Activated CD4-positive, alpha-beta T cell treated with anti-CD3 and anti-CD28 coated beads, Interleukin-2, Interleukin-6, amounts not matched to agents 100 ng/mL and 50 ng/mL, durations not matched to agents 16 hours and 8 hours (primary cell): ENCODE measurements at places on chromosomes 3 and 15.

GRCh38 chr15:56794553-56795329 is 61.4 kb upstream of the ZNF280D start:
- no peak for DNase-seq

DNA sequence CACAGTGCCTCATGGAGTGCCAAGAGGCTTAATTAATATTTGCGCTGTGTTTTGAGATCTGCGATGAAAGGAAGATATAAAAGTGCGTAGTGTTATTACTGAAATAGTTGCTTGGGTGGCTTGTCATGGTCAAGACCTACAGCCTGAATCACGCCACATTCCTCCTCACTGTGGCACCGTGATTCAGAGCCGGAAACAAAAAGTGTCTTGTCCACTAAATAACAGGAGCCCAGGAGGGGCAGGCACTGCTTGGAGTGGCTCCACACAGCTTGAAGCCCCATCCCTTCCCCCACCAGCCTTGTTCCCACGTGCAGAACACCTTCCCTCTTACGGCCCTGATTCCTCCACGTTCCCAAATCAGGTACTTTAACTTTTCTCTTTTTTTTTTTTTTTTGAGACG is 1.2 kb upstream of the LRRC15 start:
- DNase-seq, result no peak

- no peak for DNase-seq
Observed at GRCh38 chr3:128317698-128318231, 148.9 kb downstream of the DNAJB8 start.

DNA sequence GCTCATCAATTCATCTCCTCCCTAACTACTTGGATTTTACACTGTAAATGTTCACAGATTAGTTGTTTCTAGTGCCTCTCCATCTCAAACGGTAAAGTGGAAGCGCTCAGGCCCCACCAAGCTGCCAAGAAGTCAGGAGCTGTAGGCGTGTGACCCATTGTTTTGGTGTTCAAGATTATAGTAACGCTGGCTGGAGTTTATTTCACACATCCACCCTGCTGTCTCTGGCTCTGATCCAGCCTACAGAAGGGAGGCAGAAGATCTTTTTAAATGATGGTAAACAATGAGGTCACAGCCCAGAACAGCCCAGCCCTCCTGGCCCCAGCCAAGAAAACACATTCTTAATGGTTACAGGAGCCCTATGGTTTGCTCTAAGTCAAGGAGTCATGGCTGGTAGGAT is 25.7 kb upstream of the GALNT15 start:
- DNase-seq, result no peak

GRCh38 chr3:54305409-54306099 is 183.2 kb downstream of the CACNA2D3 start:
- DNase-seq, result no peak

DNA sequence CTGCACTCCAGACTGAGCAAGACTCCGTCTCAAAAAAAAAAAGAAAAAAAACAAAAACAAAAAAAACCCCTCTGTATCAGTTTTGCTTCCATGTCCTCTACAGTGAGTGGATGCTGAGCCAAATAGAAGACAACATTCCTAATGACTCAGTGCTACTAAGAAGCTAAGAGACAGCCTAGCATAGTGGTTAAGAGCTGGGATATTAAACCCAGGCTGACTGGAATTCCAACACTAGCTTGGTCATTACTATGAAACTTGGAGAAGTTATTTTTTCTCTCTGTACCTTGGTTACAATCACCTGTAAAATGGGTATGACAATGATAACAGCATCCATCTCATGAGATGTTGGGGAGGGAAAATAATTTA is 60.9 kb upstream of the PYGO1 start:
- DNase-seq, result no peak

DNA sequence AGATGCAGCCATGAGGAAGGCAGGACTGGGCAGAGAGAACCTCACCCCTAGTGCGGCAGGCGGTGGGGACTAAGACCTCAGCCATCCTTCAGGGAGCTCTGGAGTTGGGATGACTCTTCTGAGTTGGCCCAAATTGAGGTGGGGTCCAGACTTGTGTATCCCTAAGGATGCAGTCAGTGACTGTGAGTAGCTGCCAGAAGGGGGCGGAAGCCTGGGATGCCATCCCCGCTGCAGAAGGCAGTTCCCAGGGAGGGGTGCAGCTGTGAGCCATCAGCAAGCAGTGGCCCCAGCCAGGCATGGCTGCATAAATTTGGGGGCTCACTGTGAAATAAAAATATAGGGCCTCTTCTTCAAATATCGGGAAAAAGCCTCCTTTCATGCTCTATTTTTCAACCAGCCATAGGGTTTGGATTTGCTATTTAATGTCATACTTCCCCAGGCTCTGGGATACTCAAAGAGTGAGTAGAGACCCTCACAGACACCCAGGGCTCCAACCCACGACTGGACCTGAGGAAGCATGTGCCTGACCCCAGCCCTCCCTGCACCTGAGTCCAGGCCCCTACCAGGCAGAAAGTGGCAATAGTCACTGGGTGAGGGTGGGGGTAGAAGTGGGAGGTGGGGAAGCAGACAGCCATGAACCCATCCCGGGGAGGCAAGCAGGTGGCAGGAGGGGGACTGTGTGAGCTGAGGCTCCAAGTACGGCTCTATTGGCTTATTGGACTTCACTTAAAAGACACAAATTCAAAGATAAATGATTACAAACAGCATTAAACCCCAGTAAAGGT is 30.5 kb downstream of the GRK7 start:
- DNase-seq, result no peak

GRCh38 chr3:71565316-71565715 is 18.2 kb downstream of the FOXP1 start:
- no peak for DNase-seq
